COR-L47 (cell line): ENCODE measurements at places on chromosomes 2 and 18.
A peak's percentile ranks its signal among the peaks of the same experiment; 100 is the strongest.

- no peak for DNase-seq
These were observed 106.5 kb upstream of the MAP3K20 start for GRCh38 chr2:172969166-172969565.

GRCh38 chr2:204535764-204536163 lies 9.5 kb upstream of the PARD3B start:
- no peak for DNase-seq

DNA sequence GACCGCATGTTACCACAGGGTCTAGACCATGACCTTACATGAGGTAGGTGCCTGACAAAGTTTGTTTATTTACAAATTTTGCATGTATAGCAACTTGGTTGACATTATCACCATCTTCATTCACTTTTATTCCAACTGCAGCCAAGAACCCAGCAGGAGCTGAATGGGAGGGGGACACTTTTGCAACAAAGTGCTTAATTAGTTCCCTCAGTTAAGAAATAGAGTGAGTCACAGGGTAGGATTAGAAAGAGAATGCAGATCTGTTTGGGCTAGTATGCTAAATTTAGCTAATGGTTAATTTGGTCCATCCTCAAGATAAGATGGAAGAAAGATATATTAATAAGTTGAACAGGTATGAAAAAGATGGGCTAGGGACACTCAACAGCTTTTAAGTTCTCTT lies 678.9 kb downstream of the ARHGAP15 start:
- no peak for DNase-seq

- no peak for DNase-seq
These were observed 1209.3 kb upstream of the CHAC2 start for GRCh38 chr2:52558265-52558664.

- no peak for DNase-seq
These were observed 157.5 kb upstream of the CAVIN2 start for GRCh38 chr2:192004188-192004963.

DNA sequence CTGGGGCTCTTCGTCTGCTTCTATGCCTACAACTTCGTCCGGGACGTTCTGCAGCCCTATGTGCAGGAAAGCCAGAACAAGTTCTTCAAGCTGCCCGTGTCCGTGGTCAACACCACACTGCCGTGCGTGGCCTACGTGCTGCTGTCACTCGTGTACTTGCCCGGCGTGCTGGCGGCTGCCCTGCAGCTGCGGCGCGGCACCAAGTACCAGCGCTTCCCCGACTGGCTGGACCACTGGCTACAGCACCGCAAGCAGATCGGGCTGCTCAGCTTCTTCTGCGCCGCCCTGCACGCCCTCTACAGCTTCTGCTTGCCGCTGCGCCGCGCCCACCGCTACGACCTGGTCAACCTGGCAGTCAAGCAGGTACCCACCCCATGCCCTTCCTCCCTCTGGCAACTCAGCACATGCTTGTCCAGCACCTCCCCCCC lies 24.2 kb downstream of the STEAP3 start:
- DNase-seq = no peak

DNA sequence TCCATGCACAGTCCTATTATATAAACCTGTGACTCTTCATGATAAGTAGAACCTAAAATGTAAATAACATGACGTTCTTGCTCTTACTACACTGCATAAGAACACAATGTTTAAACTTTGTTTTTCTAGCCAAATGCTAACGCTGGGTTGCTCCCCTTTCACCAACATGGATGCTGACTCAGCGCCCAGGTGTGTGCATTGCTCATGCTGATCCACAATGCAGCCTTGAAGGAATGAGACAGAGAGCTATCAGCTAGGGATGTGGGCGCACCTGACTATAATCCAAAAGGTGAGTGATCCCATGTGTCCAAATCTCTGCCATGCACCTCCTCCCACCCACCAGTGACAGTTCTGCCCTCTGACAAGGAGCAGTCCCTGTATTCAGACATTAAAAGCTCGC lies 235.0 kb downstream of the IRS1 start:
- no peak for DNase-seq

DNA sequence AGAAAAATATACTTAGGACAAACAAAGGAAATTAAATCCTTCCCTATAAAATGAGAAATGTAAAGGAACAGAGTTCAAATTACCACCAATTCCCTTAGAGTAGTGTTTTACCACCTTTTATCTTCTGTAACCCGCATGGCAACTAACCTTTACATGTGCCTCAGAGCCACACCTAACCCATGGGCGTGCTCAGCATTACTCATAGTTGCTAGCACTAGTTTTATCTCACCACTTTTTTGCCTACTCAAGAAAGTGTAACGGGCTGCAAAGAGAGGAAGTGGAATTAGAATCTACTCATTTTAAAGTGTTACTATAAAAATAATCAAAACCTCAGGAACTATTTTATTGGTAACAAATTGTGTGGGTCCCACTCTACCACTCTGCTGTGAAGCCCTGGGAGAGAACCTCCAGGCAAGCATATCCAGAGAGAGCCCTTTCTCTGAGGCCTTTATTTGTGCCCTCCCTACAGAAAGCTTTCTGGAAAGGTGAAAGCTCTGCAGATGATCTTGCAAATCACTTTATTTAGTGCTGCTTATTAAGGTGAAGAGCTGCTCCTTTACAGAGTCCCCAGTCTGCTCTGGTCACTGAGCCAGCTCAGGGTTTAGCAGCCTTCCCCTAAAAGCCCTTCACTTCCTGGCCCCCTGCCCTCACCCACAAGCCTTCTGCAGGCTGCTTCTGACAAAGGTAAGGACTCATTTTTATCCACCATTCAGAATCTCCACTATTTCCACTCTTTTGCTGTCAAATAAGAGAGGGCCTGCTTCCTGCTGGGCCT lies 98.8 kb downstream of the TRABD2A start:
- DNase-seq = no peak

GRCh38 chr2:140589273-140589672 lies 1541.5 kb downstream of the LRP1B start:
- no peak for DNase-seq

DNA sequence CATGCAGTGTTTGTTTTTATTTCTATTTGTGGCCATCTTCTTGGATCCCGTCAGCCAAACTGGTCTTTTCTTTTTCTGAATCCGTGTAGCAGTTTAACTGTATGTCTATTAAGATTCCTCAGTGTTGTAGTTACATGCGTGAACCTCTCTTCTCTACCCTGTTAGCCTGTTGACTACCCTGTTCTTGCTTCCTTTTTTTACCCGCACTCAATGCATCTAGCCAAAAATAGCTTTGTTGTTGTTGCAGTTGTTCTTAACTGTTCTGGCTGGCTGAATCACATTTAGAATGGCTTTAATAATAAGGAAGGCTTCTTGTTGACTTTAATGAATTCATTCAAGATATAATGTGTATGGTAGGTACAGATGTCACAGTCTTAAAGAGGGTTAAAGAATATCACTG lies 137.1 kb downstream of the LCLAT1 start:
- no peak for DNase-seq

DNA sequence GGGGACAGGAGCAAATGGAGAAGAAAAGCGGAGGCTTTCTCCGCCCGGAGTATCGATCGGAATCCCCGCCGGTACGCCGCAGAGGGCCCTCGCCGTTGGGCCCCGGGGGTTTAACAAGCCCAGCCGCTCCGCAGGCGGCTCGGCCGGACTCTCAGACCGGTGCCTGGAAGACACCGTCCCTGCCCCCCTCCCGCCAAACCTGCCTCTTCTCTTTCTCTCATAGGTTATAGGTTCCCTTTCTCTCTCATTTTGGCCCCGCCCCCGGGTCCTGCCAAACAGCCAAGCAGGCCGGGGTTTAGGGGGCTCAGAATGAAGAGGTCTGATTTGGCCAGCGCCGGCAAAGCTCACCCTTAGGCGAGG lies 4.4 kb downstream of the ONECUT2 start:
- no peak for DNase-seq

GRCh38 chr18:42893977-42894376 lies 221.5 kb downstream of the RIT2 start:
- peak; percentile 28 for DNase-seq

DNA sequence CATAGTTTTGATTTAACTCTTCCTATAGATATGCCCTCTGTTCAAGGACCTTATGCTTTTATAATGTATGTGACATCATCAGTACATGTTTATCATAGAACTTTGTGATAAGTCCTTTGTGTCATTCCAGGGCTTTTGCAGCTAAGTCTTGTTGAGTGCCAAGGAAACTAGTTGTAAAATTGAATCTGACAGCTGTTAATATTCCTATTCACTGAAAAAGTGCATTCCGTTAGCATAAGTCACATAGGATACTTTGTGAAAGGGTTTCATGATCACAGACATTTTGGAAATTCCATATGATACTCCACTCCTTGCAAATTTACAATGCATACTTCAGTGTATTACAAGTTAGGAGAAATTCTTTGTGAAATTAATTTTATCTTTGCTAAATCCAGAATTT lies 503.4 kb downstream of the CCDC85A start:
- no peak for DNase-seq

- no peak for DNase-seq
These were observed 112.0 kb upstream of the SLC66A3 start for GRCh38 chr2:11043245-11043644.

GRCh38 chr18:62347089-62347506 lies 22.0 kb downstream of the TNFRSF11A start:
- no peak for DNase-seq

GRCh38 chr2:25794544-25795276 lies 83.6 kb downstream of the ASXL2 start:
- DNase-seq = no peak

DNA sequence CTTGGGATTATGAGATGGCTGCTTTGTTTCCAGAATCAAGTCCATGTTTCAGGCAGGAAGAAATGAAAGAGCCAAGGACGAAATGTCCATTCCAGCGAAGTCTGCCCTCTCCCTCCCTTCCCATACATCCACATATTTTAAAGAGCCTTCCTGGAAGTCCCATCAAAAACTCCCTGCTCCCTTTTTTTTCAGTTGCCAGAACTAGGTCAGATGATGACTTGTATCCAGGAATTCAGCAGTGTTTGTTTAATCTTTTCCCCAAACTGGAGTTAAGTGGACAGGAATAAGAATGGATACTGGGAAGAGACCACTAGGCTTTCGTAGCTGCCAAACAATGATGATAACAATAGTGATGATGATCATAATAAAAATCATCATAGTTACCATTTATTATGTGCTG lies 198.7 kb downstream of the MEIS1 start:
- DNase-seq = no peak

GRCh38 chr18:29711932-29712331 lies 1330.6 kb downstream of the DSC3 start:
- no peak for DNase-seq
